ENCODE measurements at places on chromosomes 6 and 20.

- no peak for DNase-seq
Observed at GRCh38 chr6:170280689-170281045, 10.2 kb downstream of the DLL1 start.

GRCh38 chr20:25246182-25246999 lies 1.5 kb upstream of the PYGB start:
- no peak for DNase-seq

DNA sequence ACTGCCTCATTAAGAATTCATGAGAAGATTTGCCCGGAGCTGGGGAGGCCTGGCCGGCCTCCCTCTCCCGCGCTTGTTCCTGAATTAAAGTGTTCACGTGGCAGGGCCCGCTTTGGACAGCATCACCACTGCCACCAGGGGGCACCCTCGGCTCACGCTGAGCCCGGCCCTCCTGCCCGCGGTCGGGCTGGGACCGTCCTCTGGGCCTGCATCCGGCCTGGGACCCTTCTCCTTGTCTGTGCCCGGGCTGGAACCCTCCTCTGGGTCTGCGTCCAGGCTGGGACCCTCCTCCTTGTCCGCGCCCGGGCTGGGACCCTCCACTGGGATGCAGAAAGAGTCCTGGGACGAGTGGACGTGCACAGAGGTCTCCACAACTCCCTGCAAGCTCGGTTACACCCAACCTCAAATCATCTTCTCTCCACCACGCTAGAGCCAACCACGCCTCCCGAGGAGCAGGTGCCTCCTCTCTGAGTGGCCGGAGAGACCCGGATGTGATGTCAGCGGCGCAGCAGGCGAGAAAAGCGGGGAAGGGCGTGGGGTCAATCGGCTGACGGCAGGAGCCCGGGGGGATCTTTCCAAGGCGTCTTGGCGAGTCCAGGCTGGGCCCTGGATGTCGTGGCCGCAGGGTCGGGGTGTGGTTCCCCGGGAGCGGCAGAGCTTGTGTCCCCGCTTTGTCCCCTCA lies 50.9 kb upstream of the DACT2 start:
- DNase-seq: peak; percentile 41

GRCh38 chr6:52049252-52050050 lies 38.0 kb downstream of the PKHD1 start:
- DNase-seq: no peak

GRCh38 chr6:165663736-165664558 lies 906 bp upstream of the PDE10A start:
- no peak for DNase-seq

DNA sequence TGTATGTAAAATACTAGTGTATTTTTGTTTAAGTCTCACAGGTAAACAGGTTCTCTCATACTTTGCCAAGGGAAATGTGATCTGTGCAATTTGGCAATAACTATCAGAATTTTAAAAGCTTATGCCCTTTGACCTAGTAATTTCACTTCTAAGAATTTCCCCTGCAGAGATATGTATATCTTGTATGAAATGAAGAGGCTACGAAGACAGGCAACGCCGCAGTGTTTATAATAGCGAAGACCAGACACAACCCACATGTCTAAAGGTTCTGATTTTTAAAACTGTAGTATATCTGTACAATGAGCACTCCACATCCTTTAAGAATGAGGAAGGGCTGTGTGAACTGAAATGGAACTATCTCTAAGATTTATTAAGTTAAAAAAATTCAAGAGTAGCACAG lies 7.5 kb downstream of the TRAF3IP2 start:
- no peak for DNase-seq

GRCh38 chr6:138454981-138455706 lies 44.1 kb downstream of the NHSL1 start:
- peak; percentile 4 for DNase-seq

GRCh38 chr6:129605967-129606366 lies 104.0 kb downstream of the ARHGAP18 start:
- no peak for DNase-seq

DNA sequence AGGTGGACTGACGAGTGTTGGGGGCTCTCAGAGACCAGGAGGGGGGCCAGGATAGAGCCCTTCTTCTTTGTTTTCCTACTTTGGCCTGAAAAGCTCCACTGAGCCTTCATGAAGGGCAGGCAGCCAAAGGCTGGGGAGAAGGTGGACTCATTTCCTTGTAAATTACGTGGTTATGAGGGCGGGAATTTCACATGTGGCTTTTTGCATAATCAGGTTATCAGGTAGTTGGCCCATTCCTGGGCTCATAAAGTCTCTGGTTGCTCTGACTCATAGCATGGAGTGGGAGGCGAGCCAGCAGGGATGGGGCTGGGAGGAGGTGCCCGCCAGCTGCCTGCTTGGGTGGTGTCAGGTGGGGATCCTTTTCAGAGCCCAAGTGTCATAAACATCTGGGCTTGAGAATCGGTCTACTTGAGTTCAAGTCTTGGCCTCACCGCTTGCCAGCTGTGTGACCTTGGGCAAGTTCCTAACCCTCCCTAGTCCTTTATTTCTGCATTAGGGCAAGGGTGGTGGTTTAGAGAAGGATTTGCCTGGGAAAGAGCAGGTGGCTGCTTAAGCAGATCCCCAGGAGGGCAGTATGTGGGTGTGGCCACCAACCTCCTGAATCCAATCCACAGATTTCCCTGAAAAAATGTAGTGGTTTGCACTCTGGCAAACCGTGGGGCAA lies 26.5 kb upstream of the RNF24 start:
- no peak for DNase-seq

- no peak for DNase-seq
Observed at GRCh38 chr6:6560909-6561308, 27.6 kb upstream of the LY86 start.

GRCh38 chr6:42103216-42103615 lies 39.2 kb downstream of the C6orf132 start:
- DNase-seq: no peak

- no peak for DNase-seq
Observed at GRCh38 chr6:40661726-40662125, 74.6 kb upstream of the LRFN2 start.

- no peak for DNase-seq
Observed at GRCh38 chr20:38200646-38201045, 35.6 kb upstream of the TGM2 start.

DNA sequence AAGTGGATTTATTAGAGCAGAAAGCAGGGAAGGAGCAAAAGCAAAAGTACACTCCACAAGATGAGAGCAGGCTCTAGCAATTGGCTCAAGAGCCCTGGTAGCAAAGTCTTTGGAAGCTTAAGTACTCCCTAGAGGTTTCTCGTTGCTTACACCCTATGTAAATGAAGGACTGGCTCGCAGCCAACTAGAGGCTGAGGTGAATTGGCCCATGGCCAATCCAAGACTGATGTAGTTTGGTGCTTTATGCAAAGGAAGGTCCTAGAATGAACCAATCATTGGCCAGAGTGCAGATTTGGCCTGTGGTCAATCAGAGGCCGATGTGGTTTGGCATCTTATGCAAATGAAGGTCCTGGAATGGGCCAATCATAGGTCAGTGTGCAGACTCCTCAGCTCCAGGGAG lies 191.3 kb upstream of the ARID1B start:
- no peak for DNase-seq

DNA sequence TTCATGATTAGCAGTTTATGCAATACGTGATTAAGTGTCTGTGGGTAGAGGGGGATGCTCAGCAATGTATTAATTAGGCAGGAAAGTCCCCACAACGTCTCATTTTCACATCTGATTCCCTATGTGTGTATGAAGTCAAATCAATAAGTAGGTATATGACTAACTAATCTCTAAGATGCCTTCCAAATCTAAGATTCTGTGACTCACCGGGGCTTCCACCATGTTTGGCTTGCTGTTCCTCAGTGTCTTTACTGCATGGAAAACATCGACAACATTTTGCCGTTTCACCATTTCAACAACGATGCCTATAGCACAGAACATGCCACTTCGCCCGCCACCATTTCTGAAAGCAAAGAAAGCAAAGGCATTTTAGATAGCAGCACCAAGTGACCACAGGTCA lies 72.0 kb upstream of the THEMIS start:
- DNase-seq: peak; percentile 25

GRCh38 chr6:10084111-10084986 lies 330.5 kb downstream of the TFAP2A start:
- DNase-seq: no peak

DNA sequence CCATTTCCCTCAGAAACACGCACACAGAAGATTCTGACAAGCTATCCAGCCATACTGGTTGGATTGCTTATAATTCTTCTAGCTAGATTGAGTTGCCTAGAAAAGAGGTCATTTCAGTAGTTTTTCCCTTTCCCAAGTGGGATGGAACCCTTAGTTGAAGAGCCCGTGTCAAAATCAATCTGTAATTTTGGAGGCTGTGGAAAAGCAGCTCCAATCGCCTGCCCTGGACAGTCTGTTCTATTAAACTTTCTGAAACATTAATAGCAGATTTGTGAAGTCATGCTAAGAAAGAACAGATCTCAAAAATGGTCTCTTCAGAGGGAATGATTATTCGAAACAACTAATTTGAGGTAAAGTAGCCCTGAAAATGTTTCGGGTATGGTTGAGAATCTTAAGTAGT lies 29.3 kb downstream of the TMEM200A start:
- DNase-seq: no peak

DNA sequence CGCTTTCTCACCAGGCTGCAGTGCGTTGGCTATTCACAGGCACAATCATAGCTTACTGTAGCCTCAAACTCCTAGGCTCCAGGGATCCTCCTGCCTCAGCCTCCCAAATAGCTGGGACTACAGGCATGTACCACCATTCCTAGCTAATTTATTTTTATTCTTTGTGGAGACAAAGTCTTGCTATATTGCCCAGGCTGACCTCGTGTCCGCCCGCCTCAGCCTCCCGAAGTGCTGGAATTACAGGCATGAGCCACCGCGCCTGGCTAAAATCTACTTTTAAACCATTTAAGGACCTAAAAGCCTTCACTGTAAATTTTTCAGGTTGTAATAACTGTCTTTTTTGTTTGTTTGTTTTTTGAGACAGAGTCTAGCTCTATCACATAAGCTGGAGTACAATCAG lies 15.2 kb downstream of the SAMHD1 start:
- no peak for DNase-seq

- no peak for DNase-seq
Observed at GRCh38 chr20:53872081-53872541, 198.3 kb downstream of the BCAS1 start.
